ENCODE measurements at places on chromosomes 11 and 22.

DNA sequence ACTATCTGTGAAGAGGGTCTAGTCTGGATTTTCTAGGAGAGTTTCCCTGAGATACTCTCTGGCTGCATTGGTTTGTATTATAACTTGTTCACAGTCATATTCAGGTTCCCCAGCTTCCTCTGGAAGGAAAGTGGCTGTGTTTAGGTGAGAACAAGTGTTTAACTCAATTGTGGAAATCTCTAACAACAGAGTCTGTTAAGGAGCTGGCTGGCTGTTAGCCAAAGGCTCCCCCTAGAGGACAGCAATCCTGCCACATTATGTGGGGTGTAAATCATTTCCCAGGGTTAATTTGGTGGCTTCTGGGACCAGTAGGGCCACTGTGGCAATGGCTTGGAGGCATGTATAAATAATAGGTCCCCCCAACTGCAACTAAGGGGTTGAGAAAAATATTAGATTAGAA, 18.4 kb downstream of the MS4A6E start:
- DNase-seq: peak; percentile 54

- DNase-seq: no peak
These were observed 529.3 kb upstream of the B3GAT1 start for GRCh38 chr11:134941326-134941725.

- DNase-seq: peak; percentile 4
These were observed 128.1 kb upstream of the SPON1 start for GRCh38 chr11:13834463-13834862.

DNA sequence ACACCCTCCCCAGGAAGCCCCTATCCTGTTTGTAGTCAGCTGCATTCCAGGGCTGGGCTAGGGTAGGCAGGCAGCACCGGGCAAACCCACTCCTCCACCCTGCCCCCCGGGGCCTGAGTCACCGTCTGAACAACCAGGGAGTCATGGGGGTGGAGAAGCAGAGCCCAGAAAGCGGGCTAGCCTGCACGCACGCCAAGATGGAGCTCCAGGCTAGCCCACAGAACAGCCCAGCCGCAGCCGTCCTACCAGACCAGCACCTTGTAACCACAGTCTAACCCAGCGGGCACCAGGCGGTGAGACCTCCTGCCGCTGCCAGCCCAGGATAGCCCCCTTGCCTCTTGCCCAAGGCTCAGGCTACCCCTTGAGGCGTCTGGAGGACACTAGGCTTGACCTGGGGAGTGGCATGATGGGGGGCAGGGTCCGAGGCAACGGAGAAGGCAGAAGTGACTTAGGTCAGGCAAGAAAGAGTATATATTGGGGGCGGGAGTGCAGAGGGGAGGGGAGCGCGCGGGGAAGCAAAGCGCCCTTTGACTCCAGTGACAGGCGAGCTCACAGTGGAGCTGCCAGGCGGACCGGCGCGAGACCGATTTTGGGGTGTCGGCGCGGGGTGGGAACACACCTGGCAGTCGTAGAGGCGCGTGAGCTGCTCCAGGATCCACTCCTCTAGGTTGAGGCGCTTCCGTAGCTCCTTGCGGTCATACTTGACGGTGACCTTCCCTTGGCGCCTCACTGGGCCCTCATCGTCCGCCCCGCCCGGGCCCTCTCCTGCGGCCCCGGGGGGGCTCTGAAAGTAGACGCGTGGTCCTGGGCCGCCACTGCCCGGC, 734 bp downstream of the PPP1R14B start:
- DNase-seq: peak; percentile 82

- no peak for DNase-seq
These were observed 32.7 kb upstream of the DAGLA start for GRCh38 chr11:61647529-61647928.

GRCh38 chr11:57823859-57824258, 62.3 kb downstream of the CTNND1 start:
- no peak for DNase-seq

GRCh38 chr11:72561856-72562255, 112.4 kb downstream of the PDE2A start:
- no peak for DNase-seq

DNA sequence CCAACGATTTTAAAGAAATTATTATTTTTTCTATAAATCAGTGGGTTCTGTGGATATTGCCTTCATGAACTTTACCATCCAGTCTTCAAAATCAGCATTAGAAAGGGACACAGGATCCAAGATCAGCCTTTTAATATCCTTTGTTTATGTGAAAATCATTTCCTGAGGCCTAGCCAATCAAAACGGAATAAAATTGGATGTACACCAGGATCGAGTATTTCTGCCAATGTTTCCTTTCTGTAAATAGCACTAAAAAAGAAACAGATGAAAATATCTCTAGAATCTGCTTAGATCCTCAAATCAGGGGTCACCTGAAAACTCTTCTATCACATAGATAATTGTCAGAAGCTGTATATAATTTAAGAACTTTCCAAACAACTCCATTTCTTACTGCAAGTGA, 1598.5 kb downstream of the LRRC4C start:
- no peak for DNase-seq

DNA sequence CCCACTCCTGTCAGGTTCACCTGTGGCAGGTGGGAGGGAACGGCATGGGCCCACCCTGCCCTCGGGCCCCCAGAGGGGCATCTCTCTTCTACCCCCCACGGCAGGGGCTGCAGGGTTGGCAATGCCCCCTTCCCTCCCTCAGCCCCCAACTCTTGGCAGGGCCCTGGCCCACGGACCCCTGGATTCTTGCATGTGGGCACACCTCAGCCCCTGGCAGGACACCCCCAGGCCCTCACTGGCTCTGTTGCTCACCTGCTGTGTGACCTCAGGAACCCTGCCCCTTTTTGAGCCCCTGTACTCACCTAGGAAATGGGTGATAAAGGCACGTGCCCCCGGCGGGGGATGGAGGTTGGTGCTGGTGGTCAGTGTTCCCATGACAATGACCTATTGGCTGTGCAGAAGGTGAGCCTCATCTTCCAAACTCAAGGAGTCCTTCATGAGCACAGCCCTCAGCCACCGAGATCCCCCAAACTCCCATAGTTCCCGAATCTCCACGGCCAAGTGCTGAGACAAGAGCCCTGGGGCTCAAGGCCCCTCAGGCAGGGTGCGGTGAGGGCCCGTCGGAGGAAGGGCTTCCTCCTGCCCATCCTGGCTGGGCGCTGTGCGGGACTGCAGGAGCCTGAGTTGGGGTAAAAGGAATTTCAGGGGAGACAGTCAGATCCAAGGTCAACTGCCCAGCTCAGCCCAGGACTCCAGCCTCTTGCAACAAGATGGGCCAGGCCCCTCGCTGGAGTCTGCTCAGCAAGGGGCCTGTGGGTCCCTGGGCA, 198.2 kb downstream of the IGLL1 start:
- no peak for DNase-seq

- no peak for DNase-seq
These were observed 652.0 kb upstream of the CCDC90B start for GRCh38 chr11:83938148-83938547.

DNA sequence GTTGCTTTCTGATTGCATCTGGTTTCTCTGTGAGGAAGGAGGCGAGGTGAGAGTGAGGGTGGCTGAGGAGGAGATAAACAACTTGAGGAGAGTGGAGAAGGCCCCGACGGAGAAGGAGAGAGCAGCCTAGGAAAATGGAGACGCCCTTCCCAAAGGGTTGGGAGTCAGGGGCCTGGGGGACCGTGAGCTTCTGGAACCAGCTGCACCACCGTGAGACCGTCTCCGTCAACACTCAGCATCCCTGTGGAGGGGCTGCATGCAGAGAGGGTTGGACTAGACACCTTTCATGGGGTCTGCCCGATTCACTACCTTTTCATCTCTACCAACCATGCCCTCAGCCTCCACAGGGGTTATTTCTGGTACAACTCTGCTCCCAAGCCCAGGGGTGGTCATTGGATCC, 13.3 kb upstream of the KMT5B start:
- DNase-seq: no peak

DNA sequence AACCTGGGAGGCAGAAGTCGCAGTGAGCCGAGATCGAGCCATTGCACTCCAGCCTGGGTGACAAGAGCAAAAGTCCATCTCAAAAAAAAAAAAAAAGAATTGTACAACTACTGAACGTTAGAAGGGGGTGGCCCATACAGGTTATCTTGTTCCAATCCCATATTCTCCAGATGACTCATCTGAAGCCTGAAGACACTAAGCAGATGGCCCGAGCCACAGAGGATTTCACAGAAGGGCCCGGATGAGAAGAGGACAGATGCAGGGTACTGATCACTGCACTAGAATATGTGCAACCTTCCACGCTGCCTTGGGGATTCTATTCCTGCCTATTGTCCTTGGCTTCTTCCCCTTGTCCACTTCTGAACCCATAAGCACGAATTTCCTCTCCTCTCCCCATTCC, 70.9 kb upstream of the UBASH3B start:
- no peak for DNase-seq

DNA sequence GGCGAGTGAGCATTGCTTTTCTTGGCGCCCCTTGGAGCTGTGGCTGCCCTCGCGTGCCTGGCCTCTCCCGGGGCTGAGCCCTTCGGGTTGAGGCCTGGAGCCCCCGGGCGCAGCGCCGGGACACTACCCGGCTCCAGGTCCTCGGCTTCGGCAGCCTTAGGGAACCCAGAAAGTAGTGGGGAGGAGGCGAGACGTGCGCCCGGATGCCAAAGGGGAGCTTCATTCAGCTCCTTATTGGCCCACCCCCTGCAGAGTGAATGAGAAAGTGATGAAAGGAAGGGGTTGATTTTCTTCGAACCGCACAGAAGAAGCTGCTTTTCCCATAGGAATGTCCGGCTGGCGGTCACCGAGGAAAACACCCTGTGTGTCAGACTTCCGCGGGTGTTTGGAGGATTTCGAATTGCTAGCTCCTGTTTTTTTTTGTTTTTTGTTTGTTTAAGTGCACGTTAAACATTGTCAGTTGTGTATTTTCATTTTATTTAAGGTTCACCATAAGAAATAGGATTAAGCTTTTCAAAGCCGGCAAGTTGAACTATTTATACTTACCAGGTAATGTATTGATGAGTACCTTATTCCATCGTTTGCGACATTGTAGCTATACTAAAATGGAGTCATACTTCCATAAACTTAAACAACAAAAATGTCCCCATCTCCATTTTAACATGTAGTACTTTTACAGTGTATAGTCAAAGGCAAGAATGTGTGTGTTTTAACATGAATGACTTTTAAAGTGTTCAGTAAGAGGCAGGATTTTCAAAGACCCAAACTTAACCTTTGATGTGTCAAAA, 841 bp upstream of the EIF4G2 start:
- peak; percentile 80 for DNase-seq

DNA sequence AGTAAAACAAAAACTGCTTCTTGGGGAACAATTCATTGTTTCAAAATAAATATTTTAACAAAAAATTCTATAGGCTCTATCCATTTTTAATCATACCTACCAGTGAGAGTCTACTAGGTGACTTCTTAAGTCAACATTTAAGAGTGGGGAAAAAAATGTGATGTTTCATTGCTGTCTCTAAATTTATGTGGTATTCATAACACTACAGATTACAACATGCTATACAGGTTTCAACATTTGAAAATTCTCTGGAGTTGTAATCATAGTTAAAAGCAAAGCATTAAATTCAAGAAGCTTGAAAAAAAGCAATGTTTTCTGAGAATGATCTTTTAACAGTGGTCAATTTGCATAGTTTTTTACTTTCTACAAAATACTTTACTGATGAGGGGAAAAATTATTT, 18.3 kb downstream of the SBF2 start:
- no peak for DNase-seq

- DNase-seq: no peak
These were observed 102.6 kb upstream of the RASSF10 start for GRCh38 chr11:12906501-12906900.

DNA sequence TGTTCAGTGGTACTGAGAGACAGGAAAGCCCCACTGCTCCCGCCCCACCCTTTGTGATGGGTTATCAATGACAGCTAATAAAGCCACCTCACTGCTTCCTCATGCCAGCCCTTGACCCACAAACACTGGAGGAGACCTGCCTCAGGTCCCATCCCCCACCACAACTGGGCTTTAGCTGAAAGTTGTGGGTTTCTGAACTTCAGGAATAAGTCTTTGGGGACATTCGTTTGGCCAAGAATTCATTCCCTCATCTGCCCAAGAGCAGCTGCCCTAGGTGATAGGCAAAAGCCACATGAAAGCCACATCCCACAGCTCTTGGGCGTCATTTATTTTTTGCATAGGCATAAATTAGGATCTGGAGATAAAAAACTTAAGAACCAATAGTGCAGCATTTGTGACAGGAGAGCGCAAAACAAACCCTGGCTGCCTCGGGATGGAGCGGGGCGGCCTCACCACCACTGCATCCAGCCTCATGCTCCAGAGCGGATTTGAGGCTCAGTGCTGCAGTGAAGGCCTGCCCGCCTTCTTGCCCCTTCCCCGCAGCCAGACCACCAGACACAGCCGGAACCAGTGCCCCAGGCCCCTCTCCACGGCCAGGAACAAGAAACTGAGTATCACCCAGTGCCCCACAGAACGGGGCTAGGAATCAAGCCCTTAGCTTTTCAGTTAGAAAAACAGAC, 21.2 kb downstream of the SUN2 start:
- DNase-seq: no peak

GRCh38 chr11:58762284-58763119, 30.8 kb upstream of the GLYAT start:
- DNase-seq: no peak

- no peak for DNase-seq
These were observed 50.6 kb upstream of the APOA1 start for GRCh38 chr11:116888024-116888423.

GRCh38 chr11:74701351-74701750, 29.9 kb downstream of the CHRDL2 start:
- DNase-seq: no peak

DNA sequence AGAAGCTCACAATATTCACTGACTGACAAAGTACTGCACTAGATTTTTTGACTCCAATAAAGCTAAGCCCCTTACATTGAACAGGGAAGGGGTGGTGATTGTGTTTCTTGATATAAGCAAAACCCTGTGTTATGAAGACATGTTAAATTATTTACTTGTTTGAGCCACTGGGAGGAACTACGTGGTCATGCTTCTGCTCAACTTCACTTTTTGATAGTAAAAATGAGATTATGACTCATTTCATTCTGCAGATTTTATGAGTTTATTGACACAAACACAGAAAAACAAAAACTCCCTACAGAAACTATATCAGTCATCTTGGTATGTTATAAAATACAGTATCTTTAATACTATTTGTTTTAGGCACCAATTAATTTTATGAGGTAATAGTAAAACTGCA, 124.7 kb downstream of the CADM1 start:
- DNase-seq: no peak

- peak; percentile 21 for DNase-seq
These were observed 32.2 kb downstream of the SBF2 start for GRCh38 chr11:10261821-10262220.

- no peak for DNase-seq
These were observed 78.4 kb downstream of the SIK3 start for GRCh38 chr11:117019871-117020270.

- no peak for DNase-seq
These were observed 24.0 kb upstream of the MPPED1 start for GRCh38 chr22:43387815-43388214.

DNA sequence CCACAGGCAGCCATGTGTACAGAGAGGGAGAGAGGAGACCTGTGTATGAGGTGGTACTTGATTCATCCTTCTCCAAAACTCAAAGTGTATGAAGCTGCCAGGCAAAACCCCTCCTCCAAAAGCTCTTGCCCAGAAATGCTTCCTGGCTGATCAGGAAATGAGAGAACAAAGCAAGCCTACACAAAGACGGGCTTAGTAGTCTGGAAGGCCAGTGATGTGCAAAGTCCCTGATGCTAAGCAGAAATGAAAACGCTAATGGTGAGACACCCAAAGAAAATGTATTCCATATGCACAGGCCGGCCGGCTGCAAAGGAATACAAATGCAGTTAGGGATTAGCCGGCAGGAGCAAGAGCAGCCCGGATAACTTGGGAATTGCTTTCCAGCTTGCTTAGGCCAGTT, 234.9 kb upstream of the CADM1 start:
- no peak for DNase-seq

Data from endothelial cell of umbilical vein (primary cell).